ENCODE measurements at places on chromosomes 16 and 17.
A peak's percentile ranks its signal among the peaks of the same experiment; 100 is the strongest.

- DNase-seq, result no peak
Measured at GRCh38 chr17:40072735-40073346, 10.1 kb downstream of the THRA start.

DNA sequence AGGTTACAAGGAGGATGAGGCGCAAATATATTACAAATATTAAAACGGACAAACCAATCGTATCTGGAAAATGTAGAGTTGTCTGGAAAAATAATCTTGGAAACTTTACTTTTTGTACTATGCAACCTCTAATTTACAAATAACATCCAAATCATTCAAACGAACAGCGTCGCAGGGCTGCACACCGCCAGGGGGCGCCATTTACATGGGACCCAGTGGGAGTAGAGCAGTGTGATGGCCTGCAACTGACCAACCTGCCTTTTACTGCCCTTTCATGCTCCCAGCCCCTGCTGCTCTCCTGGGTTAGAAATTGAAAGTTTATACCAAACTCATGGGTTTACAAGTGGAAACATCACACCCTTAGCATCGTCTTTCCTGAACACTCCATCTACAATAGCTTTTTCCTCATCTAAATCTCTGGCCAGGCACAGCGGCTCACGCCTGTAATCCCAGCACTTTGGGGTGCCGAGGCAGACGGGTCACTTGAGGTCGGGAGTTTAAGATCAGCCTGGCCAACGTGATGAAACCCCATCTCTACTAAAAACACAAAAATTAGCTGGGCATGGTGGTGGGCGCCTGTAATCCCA is 10.0 kb downstream of the PITPNC1 start:
- DNase-seq, result peak; percentile 43

GRCh38 chr16:5977329-5977728 is 879.7 kb upstream of the EEF2KMT start:
- DNase-seq, result no peak

- DNase-seq, result peak; percentile 2
Measured at GRCh38 chr16:87531418-87531817, 38.6 kb upstream of the ZCCHC14 start.

DNA sequence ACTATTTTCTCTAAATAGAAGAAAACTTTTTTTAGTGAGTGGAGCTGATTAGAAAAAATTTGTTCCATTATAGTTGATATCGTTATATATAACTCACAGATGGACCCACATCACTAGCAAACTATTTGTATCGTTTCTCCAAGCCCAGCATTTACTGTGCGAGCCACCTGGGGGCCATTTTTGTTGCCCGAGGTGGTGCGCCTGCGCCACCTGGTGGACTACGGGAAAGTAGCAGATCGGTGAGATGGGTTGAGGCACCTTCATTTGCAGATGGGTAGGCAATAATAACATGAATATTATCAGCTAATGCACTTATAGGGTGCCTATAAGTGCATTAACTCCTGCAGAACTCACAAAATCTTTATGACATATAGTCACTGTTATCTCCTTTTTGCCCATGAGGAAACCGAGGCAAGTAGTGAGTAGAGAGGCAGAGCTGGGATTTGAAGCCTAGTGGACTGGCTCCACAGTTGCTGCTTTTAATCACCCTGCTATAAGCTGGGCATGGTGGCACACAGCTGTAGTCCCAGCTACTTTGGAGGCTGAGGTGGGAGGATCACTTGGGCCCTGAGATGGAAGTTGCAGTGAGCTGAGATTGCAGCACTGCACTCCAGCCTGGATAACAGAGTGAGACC is 23.2 kb upstream of the NTN1 start:
- DNase-seq, result no peak

DNA sequence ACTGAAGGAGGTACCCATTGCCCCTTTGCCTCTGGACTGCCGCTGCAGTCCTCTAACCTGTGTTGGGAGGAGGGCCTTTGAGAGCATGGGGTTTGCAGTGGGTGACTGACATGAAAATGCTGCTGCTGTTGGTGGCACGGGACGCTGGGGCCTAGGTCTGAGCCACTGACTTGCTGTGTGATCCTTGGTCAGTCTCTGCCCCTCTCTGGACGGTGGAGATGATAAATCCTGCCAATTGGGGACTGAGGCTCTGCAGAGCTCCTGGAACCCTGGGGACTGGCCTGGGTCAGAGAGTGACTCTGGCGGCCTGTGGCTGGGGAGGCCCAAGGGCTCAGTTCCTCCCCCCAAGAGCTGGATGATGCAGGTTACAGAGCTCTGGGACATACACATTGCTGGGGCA is 6.1 kb upstream of the PYDC1 start:
- no peak for DNase-seq

GRCh38 chr16:70685938-70686375 is at the start of gene MTSS2:
MTSS2 (minus strand) TSS chr16:70686053; CDS start chr16:70685791, 262 bp downstream.
- DNase-seq, result no peak

DNA sequence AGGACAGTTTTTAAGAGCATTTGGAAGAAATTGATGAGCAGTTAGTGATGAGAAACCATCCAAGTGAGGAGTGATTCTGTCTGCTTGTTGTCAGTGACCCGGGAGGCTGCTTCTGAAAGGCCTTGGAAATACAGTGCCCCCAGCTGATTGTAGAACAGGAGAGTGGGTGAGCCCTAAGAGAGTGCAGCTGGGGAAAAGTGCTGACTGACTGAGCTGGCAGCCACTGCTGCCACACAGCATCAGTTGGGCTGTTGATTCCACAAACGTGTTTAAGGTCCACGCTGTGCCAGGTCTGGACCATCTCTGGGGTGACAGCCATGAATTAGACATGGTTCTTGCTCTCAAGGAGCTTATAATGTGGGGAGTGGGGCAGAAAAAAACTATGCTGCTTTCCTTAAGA is 18.9 kb downstream of the NUP93 start:
- no peak for DNase-seq

DNA sequence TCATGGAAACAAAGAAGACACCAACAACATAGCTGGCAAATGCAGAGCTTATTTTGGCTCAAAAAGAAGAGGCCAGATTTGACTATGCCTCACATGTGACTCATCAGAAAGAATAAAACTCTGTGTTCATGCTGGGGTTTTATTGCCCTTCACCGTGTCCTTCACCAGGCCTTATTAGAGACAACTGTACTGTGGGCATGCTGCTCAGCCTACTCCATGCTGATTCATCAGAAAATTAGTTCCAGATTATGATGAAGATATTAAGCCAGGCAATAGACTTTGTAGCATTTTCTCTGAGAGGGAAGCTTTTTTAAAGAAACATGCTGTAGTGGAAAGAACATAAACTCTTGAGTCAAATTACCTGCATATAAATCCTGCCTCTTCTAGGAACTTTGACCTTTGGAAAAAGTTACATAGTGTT is 89.8 kb downstream of the CYB561 start:
- no peak for DNase-seq

- DNase-seq, result no peak
Measured at GRCh38 chr17:6254036-6254435, 180.9 kb downstream of the AIPL1 start.

GRCh38 chr16:55257966-55258613 is 65.9 kb upstream of the IRX6 start:
- no peak for DNase-seq

- DNase-seq, result no peak
Measured at GRCh38 chr17:77353684-77354419, 213.1 kb downstream of the SEC14L1 start.

- no peak for DNase-seq
Measured at GRCh38 chr17:5122586-5123342, 6.9 kb downstream of the USP6 start.

- DNase-seq, result no peak
Measured at GRCh38 chr16:71672125-71672524, 46.1 kb downstream of the MARVELD3 start.

DNA sequence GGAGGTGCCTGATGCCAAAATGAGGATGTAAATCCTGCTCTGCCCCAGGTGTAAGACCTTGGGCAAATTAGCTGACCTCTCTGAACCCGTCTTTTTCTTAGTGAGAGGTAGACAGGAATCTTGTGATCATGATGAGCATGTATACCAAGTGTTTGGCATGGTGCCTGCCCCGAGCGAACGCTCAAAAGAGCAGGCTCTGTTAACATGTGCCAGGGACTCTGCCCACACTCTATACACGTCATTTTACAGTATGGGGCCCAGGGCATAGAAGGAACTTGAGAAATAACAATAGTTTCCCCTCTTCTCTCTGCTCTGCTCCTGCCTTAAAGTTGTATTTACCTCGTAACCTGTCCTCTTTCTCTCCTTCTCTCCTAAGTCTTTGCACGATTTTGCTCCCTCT is 9.3 kb upstream of the MAF start:
- no peak for DNase-seq

- DNase-seq, result peak; percentile 4
Measured at GRCh38 chr17:11598274-11599221, at the start of gene DNAH9. DNAH9 (plus strand) TSS chr17:11598470; CDS start chr17:11598499, 29 bp downstream.

DNA sequence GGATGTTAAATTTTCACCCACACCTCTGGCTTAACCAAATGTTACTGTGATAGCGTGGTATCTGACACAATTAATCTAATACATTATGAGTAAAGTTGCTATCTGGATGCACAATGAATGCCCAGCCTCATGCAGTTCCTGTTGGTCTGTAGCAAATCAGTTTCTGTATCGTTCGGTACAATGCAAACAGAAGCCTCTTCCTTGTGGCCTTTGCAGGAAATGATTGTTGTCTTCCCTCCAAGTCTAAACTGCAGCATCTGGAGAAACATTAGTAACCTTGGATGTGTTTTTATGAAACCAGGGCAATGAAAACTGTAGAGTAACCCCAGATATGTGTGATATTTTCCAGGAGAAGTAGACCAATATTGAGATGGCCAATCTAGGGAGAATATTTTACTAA is 46.8 kb downstream of the CYB561 start:
- no peak for DNase-seq

GRCh38 chr17:21228845-21229244 is 14.9 kb upstream of the TMEM11 start:
- DNase-seq, result no peak

DNA sequence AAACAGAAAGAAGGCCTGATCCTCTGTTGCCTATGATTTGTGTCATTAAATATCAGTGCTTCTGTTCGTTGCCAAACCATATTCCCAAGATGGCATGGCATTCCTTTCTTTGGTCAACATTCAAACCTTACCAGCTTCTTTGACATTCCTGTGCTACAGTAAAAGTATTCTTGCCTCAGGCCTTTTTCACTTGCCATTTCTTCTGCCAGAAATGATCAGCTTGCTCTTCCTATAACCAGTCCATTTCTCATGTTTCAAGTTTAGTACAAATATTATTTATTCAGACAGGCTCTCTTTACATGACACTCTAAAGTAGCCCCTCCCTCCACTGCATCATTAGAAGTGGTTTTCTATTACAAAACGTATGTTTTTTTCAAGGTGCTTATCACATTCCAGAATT is 278.3 kb downstream of the KCNJ2 start:
- DNase-seq, result peak; percentile 3

DNA sequence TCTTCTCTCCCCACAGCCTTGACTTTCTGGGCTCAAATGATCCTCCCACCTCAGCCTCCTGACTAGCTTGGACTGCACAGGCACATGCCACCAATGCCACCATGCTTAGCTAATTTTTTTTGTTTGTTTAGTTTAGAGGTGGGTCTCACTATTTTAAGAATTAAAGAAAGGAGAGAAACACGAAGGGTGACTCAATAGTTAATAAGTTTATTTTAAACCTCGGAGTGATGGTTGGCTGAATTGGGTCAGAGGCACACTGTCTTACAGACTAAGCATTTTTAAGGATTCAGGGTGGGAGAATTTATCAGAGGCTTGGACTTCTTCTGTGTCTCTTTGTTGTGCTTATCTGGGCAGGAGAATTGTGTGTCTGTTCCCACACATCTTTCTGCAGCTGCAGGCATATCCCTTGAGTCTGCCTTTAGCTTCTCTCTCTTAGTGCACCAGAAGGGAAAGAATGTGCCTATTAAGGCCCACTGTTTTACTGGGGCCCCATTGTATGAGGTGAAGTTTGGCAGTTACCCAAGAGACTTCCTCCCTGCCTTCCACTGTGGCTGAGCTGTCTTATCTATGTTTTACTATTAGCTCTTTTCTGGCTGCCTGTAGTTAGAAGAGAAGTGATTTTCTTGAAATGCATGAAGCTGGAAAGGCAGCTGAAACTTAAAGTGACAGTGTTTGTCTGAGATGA is 2172.0 kb downstream of the TP53TG3F start:
- no peak for DNase-seq

DNA sequence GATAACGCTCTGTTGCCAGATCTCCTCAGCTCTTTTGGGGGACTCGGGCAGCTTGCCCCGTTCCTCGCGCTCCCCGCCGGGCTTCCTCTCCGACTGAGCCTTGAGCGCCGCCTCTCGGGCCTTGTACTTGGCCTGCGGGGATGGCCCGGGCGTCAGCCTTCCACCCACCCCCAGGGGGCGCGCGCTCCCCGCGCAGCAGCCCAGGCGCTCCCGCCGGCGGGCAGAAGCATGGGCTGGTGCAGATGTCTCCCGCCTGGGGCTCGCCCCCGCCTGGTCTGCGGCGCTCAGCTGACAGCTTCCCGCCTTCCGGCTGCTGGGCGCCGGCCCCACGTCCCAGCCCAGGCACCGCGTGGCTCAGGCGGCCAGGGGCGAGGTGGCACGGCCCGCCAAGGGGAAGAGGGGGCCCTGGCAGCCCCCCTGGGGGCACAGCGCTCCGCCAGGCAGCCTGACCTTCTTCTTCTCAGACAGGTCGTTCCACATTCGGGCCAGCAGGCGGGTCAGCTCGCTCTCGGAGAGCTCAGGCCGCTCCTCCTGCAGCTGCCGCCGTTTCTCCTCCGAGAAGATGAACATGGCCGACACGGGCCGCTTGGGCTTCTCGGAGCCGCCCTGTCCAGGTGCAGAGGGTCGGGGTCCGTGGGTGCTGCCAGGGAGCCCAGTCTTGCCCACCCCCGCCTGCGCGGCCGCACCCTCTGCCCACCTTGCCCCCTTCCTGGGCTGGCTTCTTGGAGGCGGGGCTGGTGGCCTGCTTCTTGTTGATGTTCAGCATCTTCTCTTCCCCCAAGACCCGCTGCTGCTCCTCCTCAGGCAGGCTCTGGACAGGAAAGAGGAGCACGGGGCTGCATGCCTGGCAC is 8.9 kb downstream of the UBTF start:
- DNase-seq, result peak; percentile 26
